ENCODE measurements at places on chromosomes 3 and 15.

- ATAC-seq = no peak
Observed at GRCh38 chr3:178901204-178901603, 170.4 kb downstream of the ZMAT3 start.

GRCh38 chr3:67381667-67382272 is 272.6 kb downstream of the SUCLG2 start:
- ATAC-seq = 0 out of 3 replicates have a peak, but pooled peaks have one; percentile 13

GRCh38 chr3:54345847-54346375 is 223.6 kb downstream of the CACNA2D3 start:
- ATAC-seq = no peak

DNA sequence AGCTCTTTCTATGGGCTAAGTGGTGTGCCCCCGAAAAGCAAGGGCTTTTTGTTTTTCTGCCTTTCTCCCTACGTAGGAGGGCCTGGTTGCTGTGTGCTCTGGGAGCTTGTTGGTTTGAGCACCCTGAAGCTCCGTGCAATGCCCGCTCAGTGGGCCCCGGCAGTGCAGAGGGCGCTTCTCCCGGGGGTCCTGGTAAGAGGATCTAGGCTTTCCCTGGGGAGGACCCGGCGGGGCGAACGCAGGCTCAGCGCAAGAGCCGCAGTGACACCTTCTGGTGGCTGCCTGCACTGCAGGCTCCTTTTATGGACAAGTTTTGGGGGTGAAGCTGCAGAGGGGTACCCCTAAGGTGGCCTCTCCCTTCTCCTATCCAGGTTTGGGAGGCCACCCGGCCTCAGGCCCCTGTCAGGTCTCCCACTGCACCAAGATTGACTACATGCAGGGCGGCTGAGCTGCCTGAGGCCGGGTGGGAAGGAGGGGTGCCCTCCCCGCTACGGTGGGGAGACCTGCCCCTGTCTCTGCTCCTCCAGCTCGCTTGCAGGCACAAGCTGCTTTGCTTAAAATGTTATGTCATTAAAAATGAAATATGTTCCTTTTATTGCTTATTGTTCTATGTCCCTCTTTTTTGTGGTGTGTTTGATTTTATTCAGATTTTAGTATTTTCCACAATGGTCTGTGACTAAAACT is 387.9 kb downstream of the GABRG3 start:
- ATAC-seq = no peak

GRCh38 chr15:84731774-84732173 is 15.8 kb upstream of the SEC11A start:
- no peak for ATAC-seq

- peak; percentile 85 for ATAC-seq
Observed at GRCh38 chr15:74835312-74835823, 7.6 kb downstream of the ULK3 start.

GRCh38 chr3:128112357-128112968 is 11.1 kb downstream of the RUVBL1 start:
- ATAC-seq = peak; percentile 88

GRCh38 chr3:113597596-113598354 is 65.4 kb downstream of the SIDT1 start:
- no peak for ATAC-seq
